ENCODE measurements at places on chromosomes 1 and 21. TPM values are rescaled to one million over a fixed set of nuclear protein-coding genes. Genes with fewer than 3 reads are reported as not detected.

- no peak overlapping the region for H3K4me3 ChIP-seq
- no peak overlapping the region for H3K27ac ChIP-seq
- no peak for DNase-seq
- no peaks in the 10 kb centered on the region for H3K36me3 ChIP-seq
- peaks cover 49% of the 10 kb centered on the region for H3K4me1 ChIP-seq
Measured at GRCh38 chr1:26349188-26349876, 4.6 kb downstream of the CRYBG2 start.

DNA sequence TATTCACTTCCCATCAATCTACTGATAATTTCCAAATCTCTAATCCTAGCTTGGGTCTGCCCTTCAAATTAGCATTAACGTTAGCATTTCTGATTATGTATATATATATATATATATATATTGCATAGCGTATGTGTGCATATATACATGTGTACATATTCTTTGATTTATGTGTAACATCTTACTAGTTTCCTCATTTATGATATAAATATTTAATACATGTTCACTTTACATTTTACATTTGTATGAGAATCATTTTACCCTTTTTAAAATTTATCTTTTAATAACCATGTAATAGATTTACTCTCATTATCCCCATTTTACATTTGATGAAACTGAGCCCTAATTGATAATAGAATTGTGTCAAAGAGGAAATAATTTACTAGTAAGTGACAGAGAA, 164.7 kb downstream of the ZNF648 start:
- H3K36me3 ChIP-seq, result no peaks in the 10 kb centered on the region
- H3K4me1 ChIP-seq, result no peaks in the 10 kb centered on the region
- DNase-seq, result no peak

DNA sequence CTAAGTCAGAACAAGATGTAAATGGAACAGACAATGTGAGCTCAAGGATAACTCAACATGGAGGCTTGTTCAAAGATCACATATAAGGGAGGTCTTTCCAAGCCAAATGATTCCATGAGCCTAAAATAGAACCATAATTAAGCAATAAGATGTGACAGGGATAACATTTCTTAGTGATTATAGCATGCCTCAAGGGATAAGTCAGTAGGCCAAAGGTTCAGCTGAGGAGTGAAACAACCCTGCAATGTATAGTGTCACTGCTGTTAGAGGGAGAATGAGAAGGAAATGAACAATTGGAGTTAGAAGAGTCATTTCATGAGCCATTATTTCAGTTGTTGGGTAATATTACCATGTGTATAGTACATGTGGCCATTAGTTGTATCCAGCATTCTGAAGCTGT, 25.0 kb downstream of the GORAB start:
- H3K27me3 ChIP-seq, result no peaks in the 10 kb centered on the region
- peaks cover 7% of the 10 kb centered on the region for H3K36me3 ChIP-seq
- H3K4me1 ChIP-seq, result no peaks in the 10 kb centered on the region
- H3K4me3 ChIP-seq, result no peak overlapping the region
- DNase-seq, result no peak
- no peak overlapping the region for H3K27ac ChIP-seq

GRCh38 chr1:245124644-245125043, 30.1 kb upstream of the KIF26B start:
- H3K27ac ChIP-seq, result no peak overlapping the region
- H3K36me3 ChIP-seq, result no peaks in the 10 kb centered on the region
- H3K4me1 ChIP-seq, result no peaks in the 10 kb centered on the region
- DNase-seq, result no peak
- H3K4me3 ChIP-seq, result no peak overlapping the region

DNA sequence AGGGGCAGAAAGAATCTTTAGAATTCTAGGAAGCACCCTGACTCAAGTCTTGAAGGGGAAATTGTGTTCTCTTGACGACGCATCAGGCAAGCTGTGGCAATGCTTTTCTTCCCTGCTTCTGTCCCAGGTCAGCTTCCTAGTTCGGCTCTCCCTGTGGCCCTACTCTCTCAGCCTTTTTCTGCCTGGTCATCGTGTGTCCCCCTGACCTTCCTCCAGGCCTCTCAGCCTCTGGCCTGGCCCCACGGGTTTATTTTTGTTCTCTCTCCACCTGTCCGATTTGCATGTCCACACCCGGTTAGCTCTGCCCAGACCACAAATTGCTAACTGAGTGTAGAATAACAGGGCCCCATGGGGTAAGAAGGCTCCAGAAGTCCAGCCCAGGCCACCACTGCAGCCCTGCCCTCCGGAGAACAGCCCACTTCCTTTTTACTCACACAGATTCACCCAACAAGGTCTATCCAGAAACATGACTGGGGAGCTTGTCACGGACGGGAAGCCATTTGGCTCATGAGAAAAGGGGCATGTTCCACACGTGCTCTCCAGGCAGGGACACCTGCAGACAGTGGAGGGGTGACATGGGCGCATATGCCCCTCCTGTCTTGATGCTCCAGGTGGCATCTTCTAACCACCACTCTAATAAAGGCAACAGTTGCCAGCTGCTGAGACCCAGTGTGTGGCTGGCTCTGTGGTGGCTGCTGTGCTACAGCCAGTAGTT, 9.8 kb downstream of the KCNN3 start:
- H3K4me1 ChIP-seq, result peaks cover 20% of the 10 kb centered on the region
- no peak overlapping the region for H3K4me3 ChIP-seq
- no peak overlapping the region for H3K27ac ChIP-seq
- no peak for DNase-seq
- no peaks in the 10 kb centered on the region for H3K36me3 ChIP-seq

- no peaks in the 10 kb centered on the region for H3K4me1 ChIP-seq
- H3K36me3 ChIP-seq, result no peaks in the 10 kb centered on the region
- no peaks in the 10 kb centered on the region for H3K27me3 ChIP-seq
Measured at GRCh38 chr1:24077278-24077978, 34.5 kb downstream of the MYOM3 start.

GRCh38 chr1:40030528-40031135, 9.9 kb upstream of the CAP1 start:
- H3K27ac ChIP-seq, result no peak overlapping the region
- DNase-seq, result no peak
- no peaks in the 10 kb centered on the region for H3K36me3 ChIP-seq
- no peaks in the 10 kb centered on the region for H3K4me1 ChIP-seq

- DNase-seq, result no peak
- H3K27me3 ChIP-seq, result no peaks in the 10 kb centered on the region
- H3K4me1 ChIP-seq, result 0 out of 2 replicates have a peak, but pooled peaks cover 4% of the 10 kb centered on the region
- H3K4me3 ChIP-seq, result no peak overlapping the region
Measured at GRCh38 chr21:41861987-41862386, 17.2 kb downstream of the PRDM15 start.

- H3K4me3 ChIP-seq, result no peak overlapping the region
- DNase-seq, result no peak
- H3K27me3 ChIP-seq, result no peaks in the 10 kb centered on the region
- no peaks in the 10 kb centered on the region for H3K36me3 ChIP-seq
- no peaks in the 10 kb centered on the region for H3K4me1 ChIP-seq
Measured at GRCh38 chr1:59415286-59415850, 118.5 kb downstream of the FGGY start.

DNA sequence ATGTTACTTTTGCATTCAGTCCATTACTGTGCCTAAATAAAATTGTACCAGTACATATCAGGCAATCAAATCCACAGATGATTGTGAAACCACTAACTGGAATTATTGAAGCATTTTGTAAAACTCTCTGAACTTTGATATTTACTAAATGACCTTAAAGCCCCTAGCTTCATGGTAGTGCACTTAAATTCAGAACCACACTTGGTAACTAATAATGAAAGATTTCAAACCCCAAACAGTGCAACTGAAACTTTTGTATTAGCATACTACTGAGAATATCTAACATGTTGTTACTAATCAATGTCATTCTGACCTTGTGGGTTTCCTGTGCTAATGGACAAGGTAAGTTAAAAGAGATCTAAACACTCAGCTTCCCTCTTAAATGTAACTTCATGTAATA, at the start of gene CFHR3:
Gene CFHR3 (plus strand): TSS at position 238 of the 400 bp plus-strand sequence. CDS start 47 bp downstream, at position 285.
- no peak within 1 kb of the TSS for H3K4me3 ChIP-seq
- H3K27ac ChIP-seq, result no peak within 1 kb of the TSS
- DNase-seq, result no peak
- no peaks in the 10 kb centered on the region for H3K4me1 ChIP-seq
- H3K27me3 ChIP-seq, result no peaks in the 10 kb centered on the region
- H3K36me3 ChIP-seq, result no peaks in the 10 kb centered on the region

GRCh38 chr21:27796106-27796505, 829.2 kb upstream of the ADAMTS5 start:
- DNase-seq, result no peak
- H3K4me3 ChIP-seq, result no peak overlapping the region
- H3K4me1 ChIP-seq, result no peaks in the 10 kb centered on the region
- no peaks in the 10 kb centered on the region for H3K36me3 ChIP-seq
- H3K27me3 ChIP-seq, result no peaks in the 10 kb centered on the region
- H3K27ac ChIP-seq, result no peak overlapping the region

- no peaks in the 10 kb centered on the region for H3K36me3 ChIP-seq
- DNase-seq, result no peak
- H3K27ac ChIP-seq, result no peak overlapping the region
- H3K4me1 ChIP-seq, result no peaks in the 10 kb centered on the region
- peaks cover 43% of the 10 kb centered on the region for H3K27me3 ChIP-seq
Measured at GRCh38 chr1:165456114-165456513, 11.2 kb upstream of the RXRG start.

DNA sequence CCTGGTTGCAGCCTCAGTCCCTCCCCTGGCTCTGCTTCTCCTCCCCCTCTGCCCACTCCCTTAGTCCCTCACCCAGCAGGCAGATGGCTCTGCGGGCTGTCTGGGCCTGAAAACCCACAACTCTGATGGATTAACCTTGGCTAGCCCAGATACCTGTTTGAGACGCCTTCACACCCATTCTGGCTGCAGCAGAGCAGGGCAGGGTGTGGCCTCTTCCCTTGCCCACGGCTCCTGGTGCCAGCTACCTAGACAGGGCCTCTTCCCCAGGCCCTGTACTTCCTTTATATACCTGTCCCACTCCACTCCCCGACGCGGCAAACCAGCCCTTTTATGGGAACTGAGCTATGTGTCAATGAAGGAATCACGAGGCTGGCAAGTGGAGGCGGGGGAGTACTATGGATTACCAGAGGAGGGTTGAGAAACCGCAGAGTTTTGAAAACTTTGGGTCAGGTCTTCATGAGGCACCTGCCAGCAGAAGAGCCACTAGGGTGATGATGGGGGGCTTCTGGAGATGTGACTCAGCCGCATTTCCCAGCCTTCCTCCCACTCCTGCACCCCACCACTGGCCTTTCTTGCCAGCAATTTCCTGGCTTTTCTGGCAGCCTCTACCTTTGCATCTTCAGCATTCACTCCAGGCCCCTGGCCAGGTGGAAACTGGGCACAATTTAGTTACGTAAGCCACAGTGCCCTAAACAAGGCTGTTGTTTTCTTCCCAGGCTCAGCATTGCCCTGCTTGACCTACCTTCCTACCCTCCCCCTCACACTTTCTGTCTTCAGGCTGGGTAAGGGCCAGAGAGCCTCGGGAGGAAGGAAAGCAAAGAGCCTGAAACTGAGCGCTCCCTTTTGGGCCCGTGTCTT, at the start of gene CHI3L1:
Gene CHI3L1 (minus strand): TSS at position 259 of the 858 bp plus-strand sequence. CDS start 81 bp downstream, at position 178.
- no peak within 1 kb of the TSS for H3K27ac ChIP-seq
- H3K36me3 ChIP-seq, result no peaks in the 10 kb centered on the region
- no peak within 1 kb of the TSS for H3K4me3 ChIP-seq
- H3K27me3 ChIP-seq, result no peaks in the 10 kb centered on the region
- peaks cover 24% of the 10 kb centered on the region for H3K4me1 ChIP-seq

- no peaks in the 10 kb centered on the region for H3K4me1 ChIP-seq
- H3K27me3 ChIP-seq, result no peaks in the 10 kb centered on the region
- no peak overlapping the region for H3K4me3 ChIP-seq
- no peak overlapping the region for H3K27ac ChIP-seq
Measured at GRCh38 chr1:53734650-53735211, 4.2 kb downstream of the GLIS1 start.

- no peak overlapping the region for H3K4me3 ChIP-seq
- peaks cover 5% of the 10 kb centered on the region for H3K27me3 ChIP-seq
- no peak overlapping the region for H3K27ac ChIP-seq
Measured at GRCh38 chr21:42784276-42784675, 95.1 kb downstream of the WDR4 start.

DNA sequence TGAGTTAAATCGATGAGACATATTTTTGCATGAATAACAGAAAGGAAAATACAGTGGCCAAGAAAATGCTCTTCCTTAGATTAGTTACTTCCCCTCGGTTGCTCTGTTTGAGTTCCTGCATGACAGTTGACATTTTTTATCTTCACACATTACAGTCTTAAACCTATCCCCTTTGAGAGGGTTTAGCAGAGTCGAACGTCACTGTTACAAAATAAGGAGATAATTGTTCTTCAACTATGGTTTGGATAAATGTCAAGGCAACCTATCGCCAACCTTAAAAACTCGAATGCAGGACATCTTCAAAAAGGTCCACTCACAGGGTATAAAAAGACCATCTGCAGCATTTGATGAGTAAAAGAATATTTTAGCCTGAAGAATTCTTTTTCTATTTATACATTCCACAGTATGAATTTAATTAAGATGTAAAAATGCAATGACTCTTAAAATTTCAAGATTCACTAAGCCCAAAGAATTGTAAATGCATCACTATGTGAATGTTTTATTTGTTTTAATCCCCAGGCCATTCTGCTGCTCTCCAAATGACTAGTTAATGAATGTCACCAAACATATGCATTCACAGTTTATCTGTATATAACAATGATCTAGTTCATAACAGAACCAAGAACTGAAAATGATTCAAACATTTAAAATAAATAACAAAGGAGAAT, 68.9 kb upstream of the COL11A1 start:
- no peaks in the 10 kb centered on the region for H3K27me3 ChIP-seq
- H3K36me3 ChIP-seq, result no peaks in the 10 kb centered on the region
- no peaks in the 10 kb centered on the region for H3K4me1 ChIP-seq
- no peak for DNase-seq

- H3K27ac ChIP-seq, result no peak overlapping the region
- H3K4me3 ChIP-seq, result no peak overlapping the region
- no peaks in the 10 kb centered on the region for H3K36me3 ChIP-seq
Measured at GRCh38 chr1:112375701-112376100, 20.3 kb upstream of the CTTNBP2NL start.

AMY1A gene
- total RNA-seq, result not detected

PDZK1 gene
- total RNA-seq, result 0.27 TPM

INSRR gene
- not detected for total RNA-seq

C1QC gene
- 0.59 TPM for total RNA-seq

ALG14 gene
- total RNA-seq, result 5.7 TPM

KRTAP22-2 gene
- not detected for total RNA-seq

FAF1 gene
- 73.2 TPM for total RNA-seq

HNRNPR gene
- 194 TPM for total RNA-seq

ACTRT2 gene
- total RNA-seq, result not detected
